Astrocyte of the cerebellum (primary cell): ENCODE measurements at places on chromosomes 11 and 22.

DNA sequence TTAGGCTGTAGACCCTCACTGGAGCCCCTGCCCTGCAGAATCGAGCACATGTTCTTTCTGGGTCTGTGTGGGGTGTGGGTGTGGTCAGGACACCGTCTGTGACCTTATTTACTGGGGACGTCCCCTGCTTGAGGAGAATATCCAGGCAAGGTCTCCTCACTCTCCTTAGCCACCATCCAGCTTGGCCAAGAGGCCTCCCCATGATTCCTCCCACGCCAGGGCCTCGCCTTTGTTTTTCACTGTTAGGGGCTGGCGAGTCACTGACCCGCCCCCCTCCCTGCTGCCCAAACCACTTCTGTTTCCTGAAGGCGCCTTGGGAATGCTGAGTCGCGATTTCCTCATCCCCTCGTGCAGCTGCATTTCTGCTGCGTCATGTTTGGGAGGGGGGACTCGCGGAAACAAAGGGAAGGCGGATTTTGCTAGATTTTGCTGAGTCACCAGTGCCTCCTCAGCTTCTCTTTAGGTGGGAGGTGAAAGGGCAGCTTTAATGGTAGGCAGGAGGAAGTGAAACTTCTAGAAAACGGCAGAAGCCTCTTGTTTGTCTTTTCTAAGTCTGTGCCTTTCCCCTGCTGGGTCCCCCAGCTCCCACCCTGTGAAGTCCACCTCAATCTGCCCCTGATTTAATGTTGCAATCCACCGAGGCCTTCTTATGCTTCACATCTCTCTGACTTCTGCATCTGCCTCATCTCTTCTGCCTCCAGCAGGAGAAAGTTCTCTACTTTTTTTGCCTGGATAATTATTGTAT lies 4.0 kb upstream of the HMOX1 start:
- peak; percentile 95 for DNase-seq

DNA sequence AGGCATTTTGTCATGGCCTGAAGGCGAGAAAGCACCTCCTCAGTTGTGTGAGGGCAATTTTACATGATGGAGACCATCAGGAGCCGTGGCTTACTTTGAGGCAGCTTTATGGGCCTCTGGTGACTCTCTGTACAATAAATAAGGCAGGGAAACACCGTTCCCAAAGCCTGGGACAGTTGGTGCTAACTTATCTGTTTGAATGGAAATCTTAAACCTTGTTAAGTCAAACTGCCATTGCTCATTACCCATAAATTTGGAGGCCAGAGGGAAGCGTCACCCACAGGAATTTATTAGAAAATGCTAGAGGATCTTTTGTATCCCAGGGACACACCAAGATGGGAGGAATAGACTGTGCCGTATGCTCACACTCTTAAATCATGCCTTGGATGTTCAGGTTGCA lies 1156.9 kb downstream of the BRD1 start:
- no peak for DNase-seq

DNA sequence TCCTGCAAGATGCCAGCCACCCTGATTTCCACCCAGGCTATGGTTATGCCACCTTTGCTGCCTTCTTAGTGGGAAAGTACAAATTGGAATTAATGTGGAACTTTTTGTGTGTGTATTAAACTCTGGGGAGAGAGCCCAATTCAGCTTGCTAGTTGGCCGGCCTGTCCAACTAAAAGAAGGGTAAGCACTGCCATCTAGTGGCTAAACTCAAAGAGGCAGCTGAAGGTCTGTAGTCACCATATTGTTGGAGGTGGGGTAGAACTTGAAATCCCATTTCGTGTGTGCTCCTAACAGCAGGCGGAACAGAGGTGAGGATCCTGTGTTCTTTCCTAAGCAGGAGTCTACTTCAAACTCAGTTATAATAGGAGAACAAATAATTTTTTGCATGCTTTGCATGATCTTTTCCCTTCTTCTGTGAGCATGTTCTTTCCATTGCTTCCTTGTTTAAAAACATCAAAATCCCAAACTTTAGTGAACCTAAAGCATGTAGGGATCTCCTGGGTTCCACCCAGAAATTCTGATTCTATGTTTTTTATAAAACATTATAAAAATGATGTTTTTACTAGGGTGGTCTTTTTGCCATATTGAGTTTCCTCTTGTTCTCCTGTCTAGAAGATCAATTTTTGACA lies 138.8 kb upstream of the SORL1-AS1 start:
- DNase-seq = peak; percentile 70

DNA sequence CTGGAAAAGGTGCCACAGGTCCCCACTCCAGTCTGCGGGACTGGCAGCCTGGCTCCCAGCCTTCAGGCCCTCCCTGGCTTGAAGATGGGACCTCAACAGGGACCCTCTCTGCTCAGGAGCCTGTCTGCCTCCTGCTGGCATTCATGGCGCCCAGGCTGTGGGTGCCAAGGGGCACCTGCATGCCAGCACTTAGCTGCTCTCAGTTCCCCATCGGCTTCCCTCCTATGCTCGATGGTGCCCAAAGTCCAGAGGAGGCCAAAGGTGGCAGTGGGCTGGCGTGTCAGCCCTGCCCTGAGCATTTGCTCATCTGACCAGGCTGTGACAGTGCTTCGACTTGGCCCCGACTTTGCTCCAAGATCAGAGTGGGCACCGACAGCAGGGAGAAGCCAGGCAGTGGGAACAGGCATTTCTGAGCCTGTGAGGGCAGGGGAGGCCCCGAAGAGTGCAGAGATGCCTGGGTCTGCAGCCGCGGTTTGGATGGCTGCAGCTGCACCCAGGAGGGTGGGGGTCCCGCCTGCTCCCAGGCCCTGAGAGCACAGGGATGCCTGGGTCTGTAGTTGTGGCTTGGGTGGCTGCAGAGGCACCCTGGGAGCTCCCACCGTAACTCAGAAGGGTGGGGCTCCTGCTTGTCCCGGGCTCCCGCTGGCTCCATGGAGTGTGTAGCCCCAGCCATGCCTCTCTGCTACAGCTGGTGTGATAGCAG lies 463.6 kb downstream of the TBC1D22A start:
- no peak for DNase-seq

DNA sequence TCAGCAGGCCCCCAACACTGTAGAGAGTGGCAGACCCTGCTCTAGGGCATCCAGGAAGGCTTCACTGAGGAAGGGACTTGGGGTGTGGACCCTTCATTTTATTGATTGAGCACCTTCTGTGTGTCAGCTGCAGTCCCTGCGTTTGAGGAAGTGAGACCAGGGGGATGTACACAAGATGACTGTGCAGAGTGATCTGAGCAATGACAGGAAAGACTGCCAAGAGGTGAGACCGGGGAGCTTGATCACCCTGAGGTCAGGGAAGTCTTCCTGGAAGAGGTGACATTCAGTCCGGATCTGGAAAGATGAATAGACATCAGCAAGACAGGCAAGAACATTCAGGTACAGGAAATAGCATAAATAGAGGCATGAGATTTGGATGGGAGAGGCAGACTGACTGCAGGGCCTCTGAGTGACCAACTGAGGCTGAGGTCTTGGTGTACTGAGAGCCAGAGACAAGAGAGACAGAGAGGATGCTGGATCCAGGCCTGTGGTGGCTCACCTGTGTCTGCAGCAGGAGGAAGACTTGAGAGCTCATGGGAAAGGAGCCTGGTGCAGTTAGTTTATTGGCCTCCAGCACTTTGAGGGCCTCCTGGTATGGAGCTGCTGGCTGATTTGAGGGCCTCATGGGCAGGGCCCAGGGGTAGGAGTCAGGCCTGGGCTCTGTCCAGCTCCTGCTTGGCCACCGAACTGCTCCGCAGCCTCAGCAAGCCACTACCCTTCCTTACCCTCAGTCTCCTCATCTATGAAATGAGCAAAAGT lies 5.2 kb downstream of the DGAT2 start:
- no peak for DNase-seq

DNA sequence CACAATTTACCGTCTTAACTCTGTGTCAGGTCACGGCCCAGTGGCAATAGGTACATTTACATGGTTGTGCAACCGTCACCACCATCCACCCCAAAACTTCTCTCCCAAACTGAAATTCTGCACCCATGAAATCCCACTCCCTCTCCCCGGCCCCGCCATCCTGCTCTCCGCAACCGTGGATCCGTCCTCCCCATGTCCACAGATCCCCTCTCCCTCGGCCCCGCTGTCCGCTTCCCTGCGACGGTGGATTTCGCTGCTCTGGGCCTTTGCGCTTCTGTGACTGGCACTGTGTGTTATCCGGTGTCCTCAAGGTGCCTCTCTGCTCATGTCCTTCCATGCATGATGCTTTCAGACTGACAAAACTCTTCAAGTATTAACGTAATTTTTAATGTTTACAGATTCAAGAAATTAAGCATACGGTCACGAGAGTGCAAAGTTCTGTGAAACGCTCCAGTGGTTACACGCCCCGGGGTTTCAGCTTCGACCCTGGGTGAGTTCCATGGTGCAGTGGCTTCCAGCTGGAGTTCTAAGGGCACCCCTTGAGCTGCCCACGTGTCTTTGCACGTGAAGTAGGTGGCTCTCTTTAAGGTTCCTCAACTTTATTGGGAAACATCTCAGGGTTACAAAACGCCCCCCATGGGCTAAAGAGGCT lies 76.4 kb downstream of the KCNQ1 start:
- DNase-seq = no peak

GRCh38 chr22:38941488-38941987 lies 15.9 kb upstream of the APOBEC3A start:
- DNase-seq = no peak

DNA sequence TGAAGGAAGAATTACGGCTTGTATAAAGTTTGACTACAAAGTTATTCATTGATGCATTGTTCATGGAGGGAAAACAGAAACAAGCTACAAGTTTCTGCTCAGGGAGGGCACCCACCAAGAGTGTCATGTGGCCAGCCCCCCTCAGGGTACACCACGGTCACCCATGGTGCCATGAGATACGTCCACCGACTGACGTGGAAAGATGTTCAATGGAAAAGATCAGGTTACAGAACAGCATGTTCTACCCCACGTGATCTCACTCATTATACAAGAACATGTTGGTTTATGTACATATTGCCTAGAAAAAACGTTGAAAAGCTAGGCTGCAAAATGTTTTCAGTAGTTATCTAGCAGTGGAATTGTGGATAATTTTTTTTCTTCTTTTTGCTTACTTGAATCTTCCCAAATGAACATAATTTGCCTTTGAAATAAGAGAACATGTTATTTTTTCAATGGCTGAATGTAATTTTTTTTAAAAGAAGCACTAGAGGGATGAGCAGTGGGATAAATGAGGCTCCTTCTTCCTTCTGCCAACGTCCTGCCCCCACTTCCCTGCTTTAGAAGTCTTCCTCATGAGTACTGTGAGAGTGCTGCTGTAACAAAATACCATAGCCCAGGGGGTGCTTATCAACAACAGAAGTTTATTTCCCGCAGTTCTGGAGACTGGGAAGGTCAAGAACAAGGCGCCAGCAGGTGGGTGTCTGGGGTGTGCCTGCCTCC lies 22.5 kb downstream of the RCN1 start:
- DNase-seq = no peak

- DNase-seq = no peak
Observed at GRCh38 chr11:65899356-65900124, 648 bp downstream of the FOSL1 start.

GRCh38 chr11:14768526-14769188 lies 123.4 kb downstream of the CYP2R1 start:
- no peak for DNase-seq

DNA sequence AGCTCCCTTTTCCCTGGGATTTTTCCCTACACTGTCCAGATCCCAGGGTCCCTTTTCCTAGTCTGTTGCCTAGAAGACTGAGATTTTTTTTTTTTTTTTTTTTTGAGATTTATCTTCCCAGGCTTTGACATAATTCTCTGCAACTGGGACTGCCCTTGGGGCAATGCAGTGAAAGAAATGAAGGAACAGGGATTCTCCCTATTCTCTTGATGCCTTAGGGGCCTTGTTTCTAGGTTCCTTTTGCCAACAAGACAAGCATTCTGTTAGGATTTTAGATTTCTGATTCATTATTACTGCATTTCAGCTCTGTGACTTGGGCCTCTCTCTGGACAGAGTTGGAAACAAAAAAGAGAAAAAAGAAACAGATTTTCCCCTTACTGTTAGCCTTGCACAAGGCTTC lies 47.3 kb downstream of the QSER1 start:
- no peak for DNase-seq

GRCh38 chr22:47031628-47031915 lies 269.1 kb downstream of the TBC1D22A start:
- no peak for DNase-seq

GRCh38 chr11:93267383-93267782 lies 63.2 kb upstream of the DEUP1 start:
- no peak for DNase-seq

DNA sequence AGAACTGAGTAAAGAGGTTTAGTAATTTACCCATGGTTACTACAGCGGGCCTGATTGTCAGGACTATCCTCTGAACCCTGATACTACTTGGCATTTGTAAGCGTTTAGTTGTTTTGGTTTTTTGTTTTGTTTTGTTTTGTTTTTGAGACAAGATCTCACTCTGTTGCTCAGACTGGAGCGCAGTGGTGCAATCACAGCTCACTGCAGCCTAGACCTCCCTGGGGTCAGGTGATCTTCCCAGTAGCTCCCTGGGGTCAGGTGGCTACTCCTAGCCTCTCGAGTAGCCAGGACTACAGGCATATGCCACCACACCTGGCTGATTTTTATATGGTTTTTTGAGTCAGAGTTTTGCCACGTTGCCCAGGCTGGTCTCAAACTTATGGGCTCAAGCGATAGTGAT lies 118.6 kb downstream of the WNT11 start:
- DNase-seq = no peak

DNA sequence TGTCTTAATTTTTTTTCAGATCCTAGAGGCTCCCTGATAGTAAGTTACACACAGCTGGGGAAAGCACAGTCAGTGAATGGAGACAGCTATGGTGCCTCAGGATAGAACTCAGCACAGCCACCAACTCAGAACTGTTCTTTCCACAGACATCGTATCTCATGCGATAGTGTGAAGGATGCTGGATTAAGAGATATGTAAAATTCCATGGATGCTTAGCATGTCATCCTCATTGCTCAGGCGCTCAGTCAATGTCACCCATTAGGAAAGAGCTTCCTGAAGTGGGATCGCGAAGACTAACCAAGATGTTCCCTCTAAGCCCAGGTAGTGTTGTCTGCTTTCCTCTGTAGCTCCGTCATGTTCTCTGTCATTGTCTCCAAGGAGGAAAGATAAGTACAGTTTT lies 1000.4 kb downstream of the OPCML start:
- DNase-seq = no peak

DNA sequence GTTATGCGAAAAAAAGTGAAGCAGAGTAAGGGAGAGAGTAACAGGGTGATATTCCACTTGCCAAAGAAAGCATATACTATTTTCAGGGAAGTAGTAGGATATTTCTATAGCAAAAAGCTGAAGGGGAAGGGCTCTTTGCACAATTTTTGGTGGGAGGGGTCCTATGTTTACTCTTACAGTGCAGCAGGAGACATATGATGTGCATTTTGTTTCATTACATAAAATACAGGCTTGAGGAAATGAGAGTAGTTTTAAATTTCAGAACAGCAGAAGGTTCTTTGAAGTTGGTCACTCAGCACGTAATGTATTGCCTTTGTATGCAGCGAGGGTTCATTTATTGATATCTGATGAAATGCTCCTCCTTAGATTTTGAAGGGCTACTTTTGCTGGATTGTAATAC lies 3.1 kb upstream of the PIK3IP1 start:
- no peak for DNase-seq

- no peak for DNase-seq
Observed at GRCh38 chr11:70301721-70302418, 31.4 kb downstream of the PPFIA1 start.
